Naive B cell (primary cell): ENCODE measurements at places on chromosomes 5 and 9. TPM values are rescaled to one million over a fixed set of nuclear protein-coding genes. Genes with fewer than 3 reads are reported as not detected.

The PDE8B gene
- polyA plus RNA-seq, result 0.17 TPM

The MLANA gene
- polyA plus RNA-seq, result 0.16 TPM

The LRRC26 gene
- polyA plus RNA-seq, result not detected

The ADAMTS16 gene
- not detected for polyA plus RNA-seq

The PRRC2B gene
- polyA plus RNA-seq, result 14.2 TPM

The OBP2B gene
- polyA plus RNA-seq, result not detected
